ENCODE measurements at places on chromosomes 5 and 9. TPM values are rescaled to one million over a fixed set of nuclear protein-coding genes. Genes with fewer than 3 reads are reported as not detected.

Gene PDGFRB
- polyA plus RNA-seq: 159 TPM

- no peak for DNase-seq
Measured at GRCh38 chr9:98168941-98169488, 23.4 kb downstream of the CORO2A start.

GRCh38 chr5:35114698-35115097 is 66.9 kb upstream of the AGXT2 start:
- no peak for DNase-seq

DNA sequence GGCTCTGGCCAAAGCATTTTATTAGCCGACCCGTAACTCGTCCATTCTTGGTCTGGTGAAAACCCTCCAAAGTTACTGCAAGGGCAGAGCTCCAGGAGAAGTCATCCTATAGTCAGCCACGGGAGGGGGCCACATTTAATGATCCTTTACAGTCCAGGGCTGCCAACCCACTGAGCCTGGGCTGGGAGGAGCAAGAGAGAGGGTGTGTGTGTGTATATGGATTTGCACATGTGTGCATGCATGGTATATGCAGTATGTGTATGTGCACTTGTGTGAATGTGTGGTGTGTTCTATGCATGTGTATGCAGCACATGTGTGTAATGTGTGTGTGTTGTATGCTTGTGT is 4.2 kb upstream of the RASGEF1C start:
- DNase-seq: no peak

DNA sequence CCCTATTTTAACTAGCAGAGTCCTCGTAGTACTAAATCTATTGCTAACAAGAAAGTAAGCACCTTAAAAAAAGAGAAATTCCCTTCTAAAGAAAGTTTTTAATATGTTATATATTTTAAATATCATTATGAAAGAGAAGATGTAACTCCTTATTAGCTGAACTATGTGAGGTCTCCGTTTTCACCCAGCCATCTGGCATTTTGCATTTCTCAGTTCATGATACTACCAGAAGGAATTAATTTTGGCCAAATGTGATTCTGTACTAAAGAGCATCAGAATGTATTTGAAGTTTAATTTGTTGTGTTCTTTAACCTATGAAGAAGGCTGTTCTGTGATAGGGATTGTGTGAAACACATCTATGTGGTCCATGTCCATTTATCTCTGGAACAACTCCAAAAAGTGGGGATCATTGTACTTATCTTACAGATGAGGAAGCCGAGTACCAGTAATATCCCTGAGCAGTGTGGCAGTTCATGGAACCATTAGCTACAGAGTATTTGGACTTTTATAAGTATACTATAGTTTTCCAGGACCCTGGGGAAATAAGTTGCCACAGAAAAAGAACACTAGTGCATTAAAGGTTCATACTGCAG is 29.8 kb downstream of the TNFAIP8 start:
- no peak for DNase-seq

Gene SMIM32
- polyA plus RNA-seq: 11.5 TPM

Gene C9orf50
- 0.72 TPM for polyA plus RNA-seq

DNA sequence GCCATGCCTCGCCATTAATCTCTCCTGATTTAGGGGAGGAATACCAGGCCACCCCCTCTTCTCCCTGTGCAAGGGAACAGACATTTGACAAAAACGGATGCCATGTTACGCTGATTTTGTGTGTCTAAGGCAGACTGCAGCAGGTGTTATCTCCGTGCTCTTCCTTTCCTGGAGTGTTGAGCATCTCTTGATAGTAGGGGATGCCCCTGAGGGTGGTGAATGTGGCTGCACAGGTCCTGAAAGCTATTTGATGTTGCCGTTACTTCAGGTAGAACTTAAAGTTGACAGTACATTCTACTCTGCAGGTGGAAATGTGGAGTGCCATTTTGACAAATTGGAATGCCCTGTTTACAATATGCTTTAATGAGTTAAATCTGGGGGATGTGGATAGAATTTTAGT is 21.5 kb downstream of the TENT4A start:
- no peak for DNase-seq

Gene CTSV
- 27.6 TPM for polyA plus RNA-seq

DNA sequence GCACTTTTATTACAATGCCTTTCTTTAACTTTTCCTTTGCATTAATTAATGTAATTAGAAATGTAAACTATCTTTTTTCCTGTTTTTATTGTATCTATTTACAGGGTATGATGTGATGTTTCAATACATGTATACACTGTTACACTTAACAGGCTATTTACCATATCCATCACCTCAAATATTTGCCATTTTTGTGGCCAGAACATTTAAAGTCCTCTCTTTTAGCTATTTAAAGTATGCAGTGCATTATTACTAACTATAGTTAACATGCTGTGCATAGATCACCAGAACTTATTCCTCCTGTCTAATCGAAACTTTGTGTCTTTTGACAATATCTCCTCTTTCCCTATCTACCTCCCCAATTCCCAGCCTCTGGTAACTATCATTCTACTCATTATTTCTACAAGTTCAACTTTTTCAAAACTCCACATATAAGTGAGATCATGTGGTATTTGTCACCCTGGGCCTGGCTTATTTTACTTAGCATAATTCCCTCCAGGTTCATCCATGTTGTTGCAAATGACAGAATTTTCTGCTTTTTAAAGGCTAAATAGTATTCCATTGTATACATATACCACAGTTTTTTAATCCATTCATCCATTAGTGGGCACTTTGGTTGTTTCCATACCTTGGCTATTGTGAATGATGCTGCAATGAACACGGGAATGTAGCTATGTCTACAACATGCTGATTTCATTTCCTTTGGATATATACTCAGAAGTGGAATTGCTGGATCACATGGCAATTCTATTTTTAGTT is 32.8 kb downstream of the OR2K2 start:
- no peak for DNase-seq

GRCh38 chr9:75063556-75064305 is 24.2 kb downstream of the NMRK1 start:
- no peak for DNase-seq

DNA sequence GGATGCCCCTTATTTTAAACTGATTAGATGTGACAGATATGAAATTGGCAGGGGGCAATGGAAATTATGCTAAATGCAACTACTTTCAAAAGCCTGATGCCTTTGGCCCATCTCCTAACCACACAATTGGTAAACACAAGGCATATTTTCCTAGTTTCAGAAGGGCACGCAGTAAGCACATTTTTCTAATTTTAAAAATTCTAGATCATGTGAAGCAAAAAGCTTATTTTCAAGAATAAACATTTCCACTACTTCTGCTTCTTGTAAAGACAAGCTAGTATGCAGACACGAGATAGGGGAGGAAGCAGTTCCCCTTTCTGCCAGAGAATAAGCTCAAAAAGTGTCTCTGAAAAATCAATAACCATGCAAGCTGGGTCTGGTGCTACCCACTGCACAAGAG is 67.7 kb downstream of the ABCA1 start:
- no peak for DNase-seq

DNA sequence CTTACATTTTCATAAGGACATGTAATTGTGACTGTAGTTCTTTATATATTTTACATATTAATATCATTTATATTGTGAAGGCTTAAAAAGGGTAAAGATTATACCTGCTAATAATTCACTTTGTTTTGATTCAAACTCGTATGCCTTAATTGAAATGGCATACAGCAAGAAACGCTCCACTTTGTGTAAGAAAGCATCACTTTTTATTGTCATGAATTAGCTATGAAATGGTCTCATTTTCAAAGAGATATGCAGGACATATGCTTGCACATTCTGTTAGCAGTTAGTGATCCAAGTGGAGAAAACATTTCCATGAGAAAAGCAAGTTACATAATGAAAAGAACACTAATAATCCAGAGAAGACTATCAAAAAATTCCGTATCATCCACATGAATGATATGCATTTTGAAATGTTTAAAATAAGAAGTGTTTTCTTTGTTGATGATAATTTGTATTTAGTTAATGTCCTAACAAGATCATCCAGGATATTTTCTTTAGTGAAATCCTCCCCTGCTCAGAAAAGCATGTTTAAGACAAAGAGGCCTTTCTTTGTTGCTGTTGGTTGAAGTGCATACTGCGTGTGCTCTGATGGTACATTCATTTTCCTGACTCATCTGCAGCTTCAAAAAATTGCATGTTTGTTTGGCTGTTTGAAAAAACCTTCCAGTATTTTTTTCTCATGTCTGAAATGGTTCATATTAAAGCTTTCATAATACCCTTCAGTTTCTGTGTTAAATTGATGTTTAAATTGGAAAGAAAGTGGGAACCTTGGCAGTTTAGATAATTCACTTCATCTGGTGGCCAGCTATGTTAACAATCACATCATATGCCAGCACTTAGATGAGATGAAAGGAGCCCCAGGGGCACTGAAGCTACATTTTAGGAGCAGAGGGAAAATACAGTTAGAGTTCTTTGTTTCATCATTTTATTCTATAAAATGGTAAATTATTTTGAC is 242.2 kb downstream of the CSNK1G3 start:
- no peak for DNase-seq

Gene SHROOM1
- polyA plus RNA-seq: 19.2 TPM

Gene HTR1A
- not detected for polyA plus RNA-seq

- no peak for DNase-seq
Measured at GRCh38 chr5:150190503-150190979, 679 bp downstream of the SLC6A7 start.

- DNase-seq: no peak
Measured at GRCh38 chr9:72557549-72557948, 36.1 kb downstream of the TMC1 start.

DNA sequence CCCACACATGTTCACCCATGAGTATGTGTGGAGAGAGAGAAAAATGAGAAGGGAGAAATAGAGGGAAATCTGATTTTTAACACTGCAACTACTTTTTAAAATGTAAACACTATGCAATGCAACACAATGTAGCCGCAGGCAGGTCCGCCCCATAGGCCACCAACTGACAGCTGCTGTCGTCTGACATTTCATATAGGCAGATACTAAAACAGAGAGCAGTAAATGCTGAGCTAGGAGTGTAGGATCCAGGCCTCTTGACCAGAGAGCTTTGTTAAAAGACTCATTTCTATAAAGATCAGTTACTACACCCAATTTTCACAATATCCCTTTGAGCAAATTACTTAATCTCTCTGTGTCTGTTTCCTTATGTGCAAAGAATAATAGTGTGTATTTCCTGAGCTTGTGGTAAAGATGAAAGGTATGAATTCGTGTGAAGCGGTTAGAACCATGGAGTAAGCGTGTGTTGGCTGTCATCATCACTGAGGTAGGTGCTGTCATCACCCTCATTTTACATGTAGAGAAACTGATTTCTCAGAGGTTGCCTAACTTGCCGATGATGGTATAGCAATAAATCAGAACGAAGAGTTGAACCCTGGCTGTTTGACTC is 55.2 kb upstream of the PDE8B start:
- no peak for DNase-seq

Gene FOXD4L3
- polyA plus RNA-seq: not detected

Gene ZNF367
- 10.0 TPM for polyA plus RNA-seq

- no peak for DNase-seq
Measured at GRCh38 chr9:87280421-87280820, 217.2 kb upstream of the DAPK1 start.

Gene TNFSF8
- polyA plus RNA-seq: 0.52 TPM

Gene MUSK
- polyA plus RNA-seq: not detected

Gene LCN2
- polyA plus RNA-seq: 1.9 TPM

Gene SHOC1
- 0.79 TPM for polyA plus RNA-seq

DNA sequence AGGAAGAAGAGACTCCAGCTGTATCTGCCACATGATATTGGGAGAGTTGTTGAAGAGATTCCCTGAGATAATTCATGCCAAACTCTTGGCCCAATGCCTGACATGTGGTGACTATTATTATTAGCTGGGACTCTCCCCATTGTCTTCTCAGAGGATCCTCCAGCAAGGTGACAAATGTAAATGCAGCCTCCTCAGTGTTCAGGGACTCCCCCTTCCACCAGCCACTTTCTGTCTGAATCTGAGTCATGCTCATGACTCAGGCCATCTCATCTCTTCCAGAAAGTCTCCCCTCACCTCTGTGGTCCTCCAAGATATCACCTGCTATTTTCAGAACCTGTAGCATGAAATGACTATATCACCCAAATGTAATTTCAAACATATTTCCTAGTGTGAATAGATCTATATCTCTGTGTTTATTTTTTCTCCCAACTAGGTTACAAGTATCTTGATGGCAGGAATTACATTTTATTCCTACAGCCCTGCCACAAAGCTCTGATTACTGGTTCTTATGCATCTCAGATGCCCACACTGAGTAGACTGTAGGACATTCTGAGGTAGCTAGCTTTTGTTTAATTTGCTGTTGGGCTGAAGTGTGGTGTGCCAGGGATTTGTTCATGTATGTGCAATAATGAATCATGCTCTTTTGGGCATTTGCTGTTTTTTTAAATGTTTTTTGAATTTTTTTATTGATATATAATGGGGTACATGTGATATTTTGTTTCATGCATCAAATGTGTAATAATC is 126.6 kb upstream of the IL12B start:
- DNase-seq: no peak

GRCh38 chr5:148855249-148856008 is 29.0 kb downstream of the ADRB2 start:
- DNase-seq: no peak

GRCh38 chr5:73158313-73158712 is 14.7 kb upstream of the TMEM174 start:
- no peak for DNase-seq

Gene NRARP
- polyA plus RNA-seq: 6.6 TPM

Gene GABRB2
- 1.4 TPM for polyA plus RNA-seq

DNA sequence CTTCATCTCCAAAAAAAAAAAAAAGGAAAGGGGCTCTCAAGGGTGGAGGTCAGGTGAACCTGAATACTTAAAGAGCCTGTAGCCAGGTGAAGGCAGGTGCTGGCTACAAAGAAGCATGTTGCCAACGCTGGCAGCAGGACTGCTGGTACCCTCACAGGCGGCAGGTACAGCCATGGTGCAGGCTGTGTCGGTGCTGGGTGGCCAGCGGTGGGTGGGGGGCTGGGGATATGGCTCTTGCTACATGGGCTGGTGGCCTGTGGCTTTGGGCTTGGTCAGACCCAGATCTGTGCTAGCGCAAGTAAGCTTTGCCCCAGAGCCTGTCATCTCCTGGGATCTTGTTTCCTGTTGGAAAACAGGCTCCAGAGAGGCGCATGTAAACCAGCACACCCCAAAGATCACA is 86.3 kb upstream of the PHYKPL start:
- DNase-seq: no peak

Gene TRPM6
- polyA plus RNA-seq: 0.69 TPM

GRCh38 chr9:72362118-72362531 is 2.9 kb downstream of the ZFAND5 start:
- DNase-seq: no peak

GRCh38 chr9:123960366-123960765 is 30.4 kb upstream of the DENND1A start:
- no peak for DNase-seq

Gene N4BP3
- polyA plus RNA-seq: 4.6 TPM

Gene STRBP
- 52.3 TPM for polyA plus RNA-seq

Gene DAPK1
- 78.2 TPM for polyA plus RNA-seq

Gene DBH
- 0.80 TPM for polyA plus RNA-seq
